ENCODE measurements at places on chromosomes 3 and 15.

- DNase-seq: no peak
- no peak overlapping the region for H3K4me3 ChIP-seq
- H3K27me3 ChIP-seq: no peaks in the 10 kb centered on the region
- no peaks in the 10 kb centered on the region for H3K4me1 ChIP-seq
- no peak overlapping the region for H3K27ac ChIP-seq
Measured at GRCh38 chr15:78726870-78727551, 84.3 kb downstream of the ADAMTS7 start.

DNA sequence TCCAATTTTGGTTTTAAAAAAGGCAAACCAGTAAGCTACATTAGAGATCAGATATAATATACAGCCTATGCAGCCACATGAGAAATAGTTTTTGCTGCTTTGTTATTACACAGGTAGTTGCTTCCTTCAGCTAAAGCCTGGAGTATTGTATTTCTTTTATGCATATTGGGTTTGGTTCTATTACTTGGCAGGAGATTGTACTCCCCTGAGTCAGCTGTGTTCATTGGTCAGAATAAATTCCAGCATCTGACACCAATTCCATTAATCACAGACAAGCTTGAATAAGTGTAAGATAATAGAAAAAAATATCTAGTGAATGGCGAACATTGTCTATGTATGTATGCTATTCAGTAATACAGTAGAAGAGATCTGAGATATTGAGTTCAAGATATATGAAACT lies 26.1 kb upstream of the ZCWPW2 start:
- no peak overlapping the region for H3K4me3 ChIP-seq
- no peaks in the 10 kb centered on the region for H3K27me3 ChIP-seq
- DNase-seq: no peak
- no peaks in the 10 kb centered on the region for H3K36me3 ChIP-seq

GRCh38 chr3:194265505-194265892 lies 85.6 kb downstream of the CPN2 start:
- H3K27ac ChIP-seq: no peak overlapping the region
- no peak for DNase-seq

- no peaks in the 10 kb centered on the region for H3K36me3 ChIP-seq
- H3K27me3 ChIP-seq: peaks cover 8% of the 10 kb centered on the region
- H3K4me1 ChIP-seq: no peaks in the 10 kb centered on the region
- H3K27ac ChIP-seq: no peak overlapping the region
Measured at GRCh38 chr3:28667646-28668621, 319.3 kb upstream of the AZI2 start.

DNA sequence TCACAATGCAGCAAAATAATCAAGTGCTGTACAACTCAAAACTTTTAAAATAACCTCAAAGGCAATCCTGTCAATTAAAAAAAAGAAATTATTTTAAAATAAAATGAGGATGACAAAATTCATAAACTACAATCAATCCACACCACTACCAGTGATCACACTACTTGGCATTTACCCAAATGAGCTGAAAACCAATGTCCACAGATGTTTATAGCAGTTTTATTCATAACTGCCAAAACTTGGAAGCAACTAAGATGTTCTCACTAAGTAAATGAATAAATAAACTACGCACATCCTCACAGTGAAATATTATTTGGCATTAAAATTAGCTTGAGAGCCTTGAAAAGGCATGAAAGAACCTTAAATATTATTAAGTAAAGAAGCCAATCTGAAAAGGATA lies 121.3 kb downstream of the STAG1 start:
- H3K27ac ChIP-seq: no peak overlapping the region
- no peaks in the 10 kb centered on the region for H3K27me3 ChIP-seq
- peaks cover 17% of the 10 kb centered on the region for H3K36me3 ChIP-seq
- peaks cover 17% of the 10 kb centered on the region for H3K4me1 ChIP-seq
- no peak overlapping the region for H3K4me3 ChIP-seq

GRCh38 chr3:117010318-117010717 lies 300.7 kb downstream of the TUSC7 start:
- no peak overlapping the region for H3K27ac ChIP-seq
- H3K27me3 ChIP-seq: no peaks in the 10 kb centered on the region
- no peak overlapping the region for H3K4me3 ChIP-seq
- no peaks in the 10 kb centered on the region for H3K36me3 ChIP-seq
- no peak for DNase-seq

GRCh38 chr15:69265347-69265955 lies 33.3 kb upstream of the PAQR5 start:
- DNase-seq: no peak
- H3K27me3 ChIP-seq: no peaks in the 10 kb centered on the region
- no peak overlapping the region for H3K4me3 ChIP-seq
- H3K36me3 ChIP-seq: peaks cover 8% of the 10 kb centered on the region
- H3K4me1 ChIP-seq: no peaks in the 10 kb centered on the region

DNA sequence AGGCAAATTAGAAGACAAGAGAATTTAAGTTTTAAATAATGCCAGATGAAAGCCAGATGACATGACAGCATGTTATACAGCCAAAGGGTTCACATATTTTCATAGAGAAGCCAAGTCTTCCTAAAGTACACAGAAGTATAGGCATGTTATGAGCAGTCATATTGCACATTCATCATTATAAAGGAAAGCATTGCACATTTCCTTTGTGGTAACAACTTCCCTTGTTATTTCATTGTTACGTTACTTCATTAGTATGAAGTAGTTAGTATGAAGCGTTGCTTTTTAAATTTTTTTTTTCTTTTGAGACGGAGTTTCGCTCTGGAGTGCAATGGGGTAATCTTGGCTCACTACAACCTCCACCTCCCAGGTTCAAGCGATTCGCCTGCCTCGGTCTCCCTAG lies 4.6 kb upstream of the ABCC5 start:
- no peak overlapping the region for H3K27ac ChIP-seq
- no peak for DNase-seq
- no peak overlapping the region for H3K4me3 ChIP-seq
- peaks cover 10% of the 10 kb centered on the region for H3K27me3 ChIP-seq
- H3K4me1 ChIP-seq: peaks cover 9% of the 10 kb centered on the region

DNA sequence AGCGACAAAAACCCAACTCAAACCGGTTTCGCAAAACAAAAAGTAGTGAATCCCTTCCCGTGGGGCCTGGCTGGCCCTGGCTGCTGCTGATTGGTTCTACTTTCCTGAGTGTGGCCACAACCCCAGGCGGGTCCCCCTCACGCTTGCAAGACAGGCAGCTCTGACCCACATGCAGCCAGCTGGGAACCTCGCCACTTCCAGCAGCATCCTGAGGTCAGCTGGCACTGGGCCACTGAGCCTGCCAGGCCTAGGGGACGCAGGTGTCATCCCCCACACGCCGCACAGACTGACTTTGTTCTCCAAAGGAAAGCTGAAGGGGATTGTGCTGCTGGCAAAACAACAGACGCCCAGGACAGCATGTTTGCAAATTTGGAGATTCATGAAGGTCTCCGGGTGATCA lies 111.1 kb downstream of the TPRA1 start:
- H3K27ac ChIP-seq: no peak overlapping the region
- peaks cover 17% of the 10 kb centered on the region for H3K27me3 ChIP-seq
- no peak overlapping the region for H3K4me3 ChIP-seq
- peaks cover 16% of the 10 kb centered on the region for H3K4me1 ChIP-seq
- H3K36me3 ChIP-seq: no peaks in the 10 kb centered on the region
- no peak for DNase-seq

DNA sequence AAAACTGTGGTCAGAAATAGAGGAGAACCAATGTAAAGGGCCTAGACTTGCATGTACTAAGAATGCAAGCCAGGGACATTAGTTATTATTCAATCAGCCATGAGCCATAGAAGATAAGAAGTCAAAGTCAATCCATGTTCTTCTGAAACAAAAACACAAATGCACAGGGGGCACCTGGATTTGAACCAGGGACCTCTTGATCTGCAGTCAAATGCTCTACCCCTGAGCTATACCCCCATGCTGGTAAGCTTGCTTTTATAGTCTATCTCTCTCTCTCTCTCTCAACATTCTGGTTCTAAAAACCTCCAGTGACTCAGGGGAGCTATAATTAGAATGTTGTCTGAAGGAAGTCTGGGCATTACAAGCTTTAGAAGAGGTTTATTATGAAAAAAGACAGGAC lies 85.6 kb upstream of the ACP3 start:
- no peaks in the 10 kb centered on the region for H3K36me3 ChIP-seq
- no peak for DNase-seq
- no peak overlapping the region for H3K27ac ChIP-seq

DNA sequence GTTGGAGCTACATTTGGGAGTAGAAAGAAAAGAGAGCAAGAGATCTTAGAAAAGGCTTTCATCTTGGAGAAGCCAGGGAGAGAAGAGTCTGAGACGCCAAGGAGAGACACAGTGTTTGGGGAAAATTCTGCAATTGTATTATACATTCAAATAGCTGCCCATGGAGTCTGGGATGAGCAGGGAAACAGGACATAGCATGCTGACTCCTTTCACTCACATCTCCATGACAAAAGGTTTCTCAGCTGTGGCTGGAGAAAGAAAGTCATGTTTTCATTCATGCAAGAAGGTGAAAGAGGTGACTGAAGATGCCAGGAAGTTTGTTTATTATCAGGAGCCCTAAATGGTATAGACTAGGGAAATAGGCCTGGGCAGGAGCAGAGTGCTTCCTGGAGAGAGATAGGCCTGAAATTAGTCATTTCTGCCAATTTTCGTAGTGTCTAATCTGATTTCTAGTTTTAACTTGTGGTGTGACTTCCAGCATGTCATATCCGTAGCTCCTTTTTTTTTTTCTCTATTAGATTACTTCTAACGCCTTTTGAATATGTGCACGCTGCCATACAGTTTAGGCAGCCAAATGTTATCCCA lies 34.1 kb downstream of the ACP3 start:
- no peaks in the 10 kb centered on the region for H3K36me3 ChIP-seq
- H3K27ac ChIP-seq: no peak overlapping the region

DNA sequence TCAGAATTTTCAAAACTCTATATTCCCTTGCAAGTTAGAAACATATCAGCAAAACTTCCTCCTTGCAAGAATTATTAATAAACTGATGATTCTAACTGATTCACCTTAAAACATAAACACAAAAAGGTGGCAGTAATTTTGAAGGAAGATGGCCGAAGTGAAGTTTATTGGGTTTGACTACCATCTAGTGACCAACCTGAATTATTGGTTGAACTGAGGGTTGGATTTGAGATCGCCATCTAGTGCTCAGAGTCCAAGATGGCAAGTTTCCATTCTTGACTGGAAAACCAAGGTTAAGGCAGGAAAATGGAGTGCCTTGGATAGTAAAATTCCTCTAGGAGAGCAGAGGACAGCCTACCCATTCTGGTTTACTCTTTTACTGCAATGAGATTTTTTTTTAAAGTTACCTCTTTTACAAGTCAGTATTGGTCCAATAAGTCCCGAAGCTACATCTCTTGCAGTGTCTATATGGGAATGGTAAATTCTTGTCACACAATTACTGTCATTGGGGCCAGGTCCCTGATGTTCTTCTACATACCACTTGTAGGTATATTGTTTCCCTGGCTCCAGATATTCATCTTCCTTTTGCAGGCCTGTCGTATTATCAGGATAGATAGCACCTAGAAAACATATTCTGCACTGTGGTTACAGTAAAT lies 51.6 kb upstream of the CP start:
- H3K4me3 ChIP-seq: no peak overlapping the region
- H3K27me3 ChIP-seq: no peaks in the 10 kb centered on the region
- H3K4me1 ChIP-seq: peaks cover 4% of the 10 kb centered on the region

GRCh38 chr3:170425491-170426239 lies 7.0 kb downstream of the CLDN11 start:
- H3K4me3 ChIP-seq: no peak overlapping the region
- no peaks in the 10 kb centered on the region for H3K36me3 ChIP-seq
- H3K27me3 ChIP-seq: peaks cover 16% of the 10 kb centered on the region
- no peak for DNase-seq
- H3K27ac ChIP-seq: no peak overlapping the region
- peaks cover 14% of the 10 kb centered on the region for H3K4me1 ChIP-seq

- no peak for DNase-seq
- H3K4me1 ChIP-seq: no peaks in the 10 kb centered on the region
- no peaks in the 10 kb centered on the region for H3K36me3 ChIP-seq
- no peak overlapping the region for H3K4me3 ChIP-seq
- H3K27me3 ChIP-seq: peaks cover 34% of the 10 kb centered on the region
Measured at GRCh38 chr15:48644827-48645557, 517 bp downstream of the FBN1 start.

- H3K27ac ChIP-seq: no peak overlapping the region
- H3K4me1 ChIP-seq: no peaks in the 10 kb centered on the region
- H3K36me3 ChIP-seq: no peaks in the 10 kb centered on the region
- no peaks in the 10 kb centered on the region for H3K27me3 ChIP-seq
- DNase-seq: no peak
- no peak overlapping the region for H3K4me3 ChIP-seq
Measured at GRCh38 chr3:59321881-59322540, 272.2 kb upstream of the CFAP20DC start.

GRCh38 chr3:111608383-111608782 lies 13.2 kb upstream of the ZBED2 start:
- peaks cover 68% of the 10 kb centered on the region for H3K4me1 ChIP-seq
- H3K27ac ChIP-seq: peak overlapping the region; percentile 84
- DNase-seq: no peak
- peaks cover 83% of the 10 kb centered on the region for H3K36me3 ChIP-seq

GRCh38 chr15:59885832-59886231 lies 118.3 kb upstream of the FOXB1 start:
- no peak overlapping the region for H3K4me3 ChIP-seq
- H3K4me1 ChIP-seq: peaks cover 6% of the 10 kb centered on the region
- no peaks in the 10 kb centered on the region for H3K36me3 ChIP-seq
- DNase-seq: no peak
- peak overlapping the region; percentile 38 for H3K27ac ChIP-seq

- H3K36me3 ChIP-seq: no peaks in the 10 kb centered on the region
- H3K4me3 ChIP-seq: no peak overlapping the region
- no peak for DNase-seq
- no peaks in the 10 kb centered on the region for H3K4me1 ChIP-seq
Measured at GRCh38 chr3:154177406-154177805, 56.2 kb downstream of the ARHGEF26 start.
